ENCODE measurements at places on chromosomes 13 and 19.

- DNase-seq, result no peak
Observed at GRCh38 chr19:1131718-1132551, 28.1 kb downstream of the GPX4 start.

- DNase-seq, result no peak
Observed at GRCh38 chr13:77714119-77714755, 16.8 kb downstream of the SLAIN1 start.

GRCh38 chr13:108193806-108194205 is 21.5 kb downstream of the LIG4 start:
- no peak for DNase-seq

- no peak for DNase-seq
Observed at GRCh38 chr13:75530549-75530961, 7.1 kb downstream of the COMMD6 start.

DNA sequence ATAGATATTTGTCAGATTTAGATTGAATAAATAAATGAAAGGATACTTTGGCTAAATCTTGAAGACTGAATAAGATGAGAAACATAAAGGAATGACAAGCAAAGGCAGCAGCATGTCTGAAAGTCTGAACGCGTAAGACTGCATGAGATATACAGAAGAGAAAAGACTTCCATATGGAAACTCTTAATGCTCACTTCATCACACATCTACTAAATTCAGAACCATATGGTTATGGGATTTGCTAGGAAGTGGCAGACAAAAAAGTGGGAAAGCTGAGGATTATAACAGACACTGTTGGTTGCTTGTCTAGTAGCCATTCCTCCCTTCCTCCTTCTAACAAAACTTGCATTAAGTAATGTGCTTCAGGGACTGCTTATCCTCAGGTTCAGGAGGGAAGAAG is 446.7 kb downstream of the KCTD12 start:
- no peak for DNase-seq

DNA sequence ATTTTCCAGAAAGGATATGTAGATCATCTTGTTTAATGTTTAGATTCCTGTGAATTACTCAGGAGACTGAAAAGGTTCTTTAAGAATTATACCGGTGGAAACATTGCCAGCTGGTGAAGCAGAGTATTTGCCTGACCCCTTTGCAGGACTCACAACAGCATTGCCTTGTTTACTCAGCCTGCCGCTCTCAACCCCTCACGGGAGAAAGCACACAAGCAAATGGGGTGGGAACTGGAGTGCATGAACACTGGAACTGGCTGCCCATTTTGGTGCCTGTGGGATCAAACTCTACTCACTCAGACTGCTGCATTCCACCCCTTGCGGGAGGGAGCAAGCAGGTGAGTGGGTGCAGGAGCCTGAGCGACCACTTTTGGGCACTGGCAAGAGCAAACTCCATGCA is 804.7 kb upstream of the SLITRK1 start:
- DNase-seq, result no peak

- peak; percentile 40 for DNase-seq
Observed at GRCh38 chr19:48918801-48919247, 14.7 kb upstream of the DHDH start.

DNA sequence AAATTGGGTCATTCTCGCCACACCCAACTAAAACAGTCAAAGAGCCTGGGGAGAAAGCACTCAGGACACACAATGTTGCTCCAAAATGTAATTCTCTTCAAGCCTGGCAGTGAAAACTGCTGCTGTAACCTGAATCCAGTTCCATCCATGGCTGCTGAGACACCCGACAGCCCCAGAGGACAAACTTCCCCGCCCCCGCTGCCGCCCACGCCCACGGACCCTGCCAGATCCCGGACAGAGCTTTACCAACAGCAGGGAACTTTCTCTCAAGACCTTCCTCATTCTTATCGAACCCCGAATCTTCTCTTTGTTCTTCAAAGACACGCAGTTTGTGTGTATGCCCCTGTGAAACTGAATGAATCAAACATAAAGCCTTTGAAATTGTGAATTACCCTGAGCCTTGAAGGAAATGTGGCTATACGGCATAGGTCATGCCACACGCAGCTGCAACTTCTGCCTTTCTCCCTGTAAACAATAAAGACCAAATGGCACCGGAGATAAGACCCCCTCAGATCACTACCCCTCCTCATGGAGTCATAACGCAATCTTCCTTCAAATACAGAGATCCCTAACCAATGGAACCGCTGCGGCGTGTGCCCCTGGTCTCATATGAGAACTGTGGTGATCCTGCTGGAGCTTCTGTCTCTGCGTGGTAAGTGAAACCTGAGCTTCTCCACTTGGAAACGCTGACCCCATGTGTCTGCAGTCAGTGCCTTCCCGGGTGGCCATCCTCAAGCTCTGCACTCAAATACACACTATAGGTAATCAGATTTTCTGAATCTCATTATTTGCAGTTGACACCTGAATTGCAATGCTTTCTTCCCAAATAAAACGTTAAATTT is 4.8 kb upstream of the LAMP1 start:
- no peak for DNase-seq

GRCh38 chr13:44074611-44075010 is 194.9 kb downstream of the LACC1 start:
- DNase-seq, result no peak

DNA sequence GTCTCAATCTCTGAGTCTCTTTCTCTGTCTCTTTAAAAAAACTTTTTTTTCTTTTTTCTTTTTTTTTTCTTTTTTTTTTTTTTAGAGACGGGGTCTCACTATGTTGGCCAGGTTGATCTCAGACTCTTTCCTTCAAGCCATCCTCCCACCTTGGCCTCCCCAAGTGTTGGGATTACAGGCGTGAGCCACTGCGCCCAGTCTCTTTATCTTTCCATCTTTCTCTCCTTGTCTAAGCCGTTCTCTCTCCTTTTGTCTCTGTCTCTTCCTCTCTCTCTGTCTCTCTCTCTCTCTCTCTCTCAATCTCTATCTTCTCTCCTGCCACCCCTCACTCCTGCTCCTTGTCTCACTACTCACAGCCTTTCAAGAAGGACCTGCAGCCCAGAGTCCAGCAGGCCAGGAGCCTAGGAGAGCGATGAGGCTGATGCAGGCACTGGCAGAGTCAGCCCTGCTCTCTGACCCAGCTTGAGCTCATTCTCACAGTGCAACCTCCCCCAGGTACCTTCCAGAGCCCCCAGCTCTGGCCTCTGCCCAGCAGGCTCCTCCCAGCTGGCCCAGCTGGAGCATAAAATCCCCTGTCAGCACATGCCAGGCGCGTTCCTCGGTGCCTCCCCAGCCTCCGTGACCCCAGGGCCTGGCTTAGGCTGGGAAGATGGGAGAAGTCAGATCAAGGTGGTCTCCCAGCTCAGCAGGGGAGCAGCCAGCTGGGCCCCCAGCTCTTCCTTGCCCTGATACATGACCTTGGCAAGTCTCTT is at the start of gene NPHS1:
Gene NPHS1, minus strand, starts transcription at position 476 of the 752 bp plus-strand sequence. CDS start 667 bp downstream, outside the sequence.
- DNase-seq, result no peak

DNA sequence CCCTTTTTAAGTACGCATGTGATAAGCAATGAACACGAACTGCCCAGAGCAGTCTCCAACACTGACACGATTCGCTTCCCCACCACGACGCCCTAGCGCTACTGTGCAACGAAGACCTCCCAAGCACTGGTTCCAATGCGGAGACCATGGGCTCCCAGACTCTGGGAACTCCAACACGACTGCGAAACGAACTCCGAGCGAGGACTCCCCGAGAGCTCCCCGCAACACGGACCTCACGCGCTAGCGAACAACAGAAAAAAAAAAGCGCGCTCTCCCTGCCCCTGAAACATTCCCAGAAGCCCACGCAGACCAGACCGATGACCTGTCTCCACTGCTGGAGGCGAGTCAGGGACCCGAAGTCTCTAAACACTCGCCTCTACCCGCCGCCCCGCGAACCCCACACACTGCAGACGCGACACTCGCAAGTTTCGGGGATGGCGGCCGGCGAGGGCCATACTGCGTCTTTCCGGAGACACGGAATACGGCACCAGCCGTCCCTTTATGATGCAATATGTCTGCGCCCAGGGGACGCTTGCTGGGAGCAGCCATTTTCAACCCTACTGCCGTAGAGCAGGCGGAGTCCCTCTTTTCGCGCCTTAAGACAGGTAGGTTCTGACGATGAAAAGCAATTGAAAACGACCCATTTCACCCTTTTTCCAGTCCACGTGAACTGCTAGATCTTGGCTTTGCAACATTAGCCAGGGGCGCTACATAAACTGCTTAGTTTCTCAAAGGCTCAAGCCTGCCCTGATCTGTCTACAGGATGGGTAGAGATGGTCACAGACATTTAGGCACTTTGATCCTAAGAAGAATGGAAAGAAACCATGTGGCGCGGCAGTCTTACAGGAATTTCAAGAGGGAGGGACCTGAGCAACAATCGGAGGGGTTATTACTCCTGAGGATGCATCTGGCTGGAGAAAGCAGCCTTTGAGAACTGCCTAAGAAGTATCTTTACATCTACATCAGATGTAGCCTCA is at the start of gene ZNF577:
Gene ZNF577, minus strand, starts transcription at position 430 of the 977 bp plus-strand sequence. CDS start 7,569 bp downstream, outside the sequence.
- DNase-seq, result peak; percentile 81

DNA sequence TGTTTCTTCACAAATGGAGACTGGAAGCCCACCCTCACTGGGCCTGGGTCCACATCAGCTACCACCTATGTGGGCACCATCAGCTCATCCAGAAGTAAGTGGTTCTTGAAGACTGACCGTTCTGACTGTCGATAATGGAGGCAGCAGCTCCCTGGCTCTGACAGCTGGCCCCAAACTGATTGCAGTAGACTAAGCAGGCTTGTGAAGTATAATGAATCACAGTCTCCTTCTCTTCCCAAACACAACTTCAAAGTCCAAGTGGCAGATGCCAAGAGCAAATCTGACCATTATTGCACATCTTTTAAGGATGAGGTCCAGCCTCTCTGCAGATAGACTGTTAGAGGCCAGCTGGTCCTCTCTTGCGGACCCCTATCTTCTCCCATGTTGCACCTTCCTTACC is 574.4 kb upstream of the KLF12 start:
- DNase-seq, result no peak

GRCh38 chr13:33352041-33352440 is 66.5 kb upstream of the STARD13 start:
- no peak for DNase-seq

DNA sequence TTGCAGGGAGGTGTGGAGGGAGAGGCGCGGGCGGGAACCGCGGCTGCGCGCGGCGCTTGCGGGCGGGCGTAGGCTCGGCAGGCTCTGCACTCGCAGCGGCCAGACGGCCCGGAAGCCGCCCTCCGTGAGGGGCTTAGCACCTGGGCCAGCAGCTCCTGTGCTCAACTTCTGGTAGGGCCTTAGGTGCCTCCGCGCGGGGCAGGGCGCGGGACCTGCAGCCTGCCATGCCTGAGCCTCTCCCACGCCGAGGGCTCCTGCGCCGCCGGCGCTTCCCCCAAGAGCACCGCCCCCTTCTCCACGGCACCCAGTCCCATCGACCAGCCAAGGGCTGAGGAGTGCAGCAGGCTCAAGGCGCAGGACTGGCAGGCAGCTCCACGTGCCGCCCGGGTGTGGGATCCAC is 940.8 kb upstream of the PCDH9 start:
- DNase-seq, result no peak

DNA sequence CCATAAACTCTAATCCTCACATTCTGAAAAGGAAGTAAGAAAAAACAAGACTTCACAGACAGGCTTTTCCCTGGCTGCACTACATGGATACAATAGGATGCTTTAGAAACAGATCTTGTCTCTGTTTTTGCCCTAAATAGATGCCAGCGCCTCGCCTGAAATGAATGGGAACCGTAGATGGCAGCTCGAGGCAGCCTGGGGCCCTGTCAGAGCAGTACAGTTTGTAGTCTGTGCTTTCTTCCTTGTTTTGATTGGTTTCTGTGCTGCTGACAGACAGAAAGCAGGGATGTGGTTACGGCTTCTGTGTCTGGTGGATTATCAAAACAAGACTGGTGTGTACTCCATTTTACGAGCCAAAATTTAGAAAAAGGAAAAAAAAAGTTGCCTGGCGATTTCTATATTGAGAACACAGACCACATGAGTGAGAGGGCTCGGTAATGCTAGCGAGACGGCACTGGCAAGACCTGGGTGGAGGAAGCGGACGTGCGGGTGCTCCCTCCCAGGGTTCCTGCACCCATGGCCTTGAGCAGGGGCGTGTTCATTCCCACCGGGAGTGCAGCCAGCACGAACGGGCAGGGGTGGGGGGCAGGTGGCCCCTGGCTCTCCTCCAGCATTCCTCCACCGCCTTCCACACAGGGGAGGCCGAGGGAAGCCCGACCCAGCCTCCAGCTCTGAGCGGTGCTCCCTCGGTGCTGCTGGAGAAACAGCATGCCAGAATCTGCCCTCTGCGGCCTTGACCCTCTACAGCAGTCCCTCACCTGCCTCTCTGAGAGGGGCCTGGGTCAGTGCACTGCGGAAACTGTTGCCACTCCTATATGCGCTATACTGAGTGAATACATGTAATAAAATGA is 37.6 kb upstream of the C1QTNF9 start:
- DNase-seq, result peak; percentile 73

- DNase-seq, result no peak
Observed at GRCh38 chr19:4584670-4585460, 25.4 kb upstream of the SEMA6B start.

- DNase-seq, result no peak
Observed at GRCh38 chr13:46143184-46143701, 38.4 kb upstream of the CPB2 start.

DNA sequence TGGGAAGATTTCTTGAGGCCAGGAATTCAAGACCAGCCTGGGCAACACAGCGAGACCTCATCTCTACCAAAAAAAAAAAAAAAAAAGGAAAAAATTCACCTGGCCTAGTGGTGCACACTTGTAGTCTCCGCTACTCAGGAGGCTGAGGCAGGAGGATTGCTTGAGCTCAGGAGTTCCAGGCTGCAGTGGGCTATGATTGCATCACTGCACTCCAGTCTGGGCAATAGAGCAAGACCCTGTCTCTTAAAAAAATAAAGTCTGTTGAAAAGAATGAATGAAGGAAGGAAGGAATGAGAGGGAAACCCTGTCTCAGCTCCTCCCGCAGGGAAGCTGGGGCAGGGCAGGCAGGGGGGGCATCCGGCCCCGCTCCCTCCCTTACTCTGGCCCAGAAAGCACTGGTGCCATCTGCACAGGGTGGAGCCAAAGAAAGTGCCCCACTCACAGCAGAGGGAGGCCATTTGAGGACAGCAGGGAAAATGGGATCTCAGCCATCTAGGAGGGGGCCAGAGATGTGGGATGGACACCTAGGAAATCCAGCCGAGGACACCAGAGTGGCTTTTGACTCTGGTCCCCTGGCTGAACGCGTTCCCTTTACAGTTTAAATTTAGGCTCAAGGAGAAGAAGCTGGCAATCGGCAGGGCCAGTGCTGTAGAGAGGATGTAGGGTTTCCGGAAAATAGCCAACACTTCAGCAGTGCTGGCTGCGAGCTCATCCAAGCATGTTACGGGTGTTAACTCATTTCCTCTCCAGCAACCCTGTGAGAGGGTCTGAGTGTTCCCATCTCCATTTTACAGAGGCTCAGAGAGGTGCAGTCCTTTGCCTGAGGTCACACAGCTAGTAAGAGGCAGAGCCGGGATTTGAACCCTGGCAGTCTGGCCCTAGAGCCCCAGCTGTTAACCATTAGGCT is 3.6 kb upstream of the HPN start:
- DNase-seq, result no peak

GRCh38 chr19:38616265-38616664 is 1.5 kb downstream of the MAP4K1 start:
- no peak for DNase-seq

DNA sequence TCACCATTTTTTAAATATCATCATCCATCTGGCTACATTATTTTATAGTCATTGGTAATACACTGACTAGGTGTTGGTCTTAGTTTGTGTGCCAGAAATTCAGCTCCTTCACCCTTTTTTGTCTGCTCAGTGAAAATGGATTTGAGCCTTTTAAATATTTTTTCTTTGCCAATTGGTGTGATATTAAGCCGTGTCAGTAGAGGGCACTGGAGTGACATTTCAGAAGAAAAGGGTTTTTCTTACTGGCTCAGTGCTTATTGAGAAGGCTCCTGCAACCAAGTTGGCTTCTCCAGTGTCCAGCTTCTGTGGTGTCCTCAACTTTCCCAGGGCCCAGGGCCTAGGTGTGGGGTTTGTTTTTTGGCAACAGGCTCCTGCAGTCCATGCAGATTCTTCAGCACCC is 546.6 kb downstream of the DACH1 start:
- peak; percentile 0 for DNase-seq
